Kidney epithelial cell (primary cell): ENCODE measurements at places on chromosomes 1 and 21. TPM values are rescaled to one million over a fixed set of nuclear protein-coding genes. Genes with fewer than 3 reads are reported as not detected.

WNT3A gene
- total RNA-seq: not detected in 2 replicates

TMEM79 gene
- 1.9 and 3.0 TPM in 2 replicates for total RNA-seq

LCK gene
- total RNA-seq: 6.2 and 10.3 TPM in 2 replicates

FH gene
- total RNA-seq: 53.6 and 65.9 TPM in 2 replicates

C4BPB gene
- total RNA-seq: not detected in 2 replicates
